Right cardiac atrium (tissue), 5 donors: ENCODE measurements at places on chromosomes 5 and 9.

- DNase-seq = no peak
Measured at GRCh38 chr9:136080716-136081112, 14.4 kb downstream of the NACC2 start.

DNA sequence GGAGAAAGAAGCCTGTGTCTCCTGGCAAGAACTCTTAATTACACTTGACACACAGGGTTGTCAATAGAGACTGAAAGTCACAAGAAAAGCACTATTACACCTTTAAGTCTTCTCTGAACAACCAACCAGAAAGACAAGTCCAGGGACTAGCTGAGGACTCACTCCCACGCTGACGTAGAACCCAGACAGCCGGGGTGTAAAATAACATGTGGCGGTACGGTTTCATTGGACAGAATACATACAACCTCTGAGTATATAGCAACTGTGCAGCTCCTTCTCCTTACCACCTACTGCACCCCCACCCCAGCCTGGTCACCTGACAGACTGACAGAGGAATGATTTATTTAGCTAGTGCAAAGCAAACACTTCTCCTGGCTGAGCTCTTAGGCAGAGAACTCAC is 103.4 kb upstream of the RASEF start:
- no peak for DNase-seq

DNA sequence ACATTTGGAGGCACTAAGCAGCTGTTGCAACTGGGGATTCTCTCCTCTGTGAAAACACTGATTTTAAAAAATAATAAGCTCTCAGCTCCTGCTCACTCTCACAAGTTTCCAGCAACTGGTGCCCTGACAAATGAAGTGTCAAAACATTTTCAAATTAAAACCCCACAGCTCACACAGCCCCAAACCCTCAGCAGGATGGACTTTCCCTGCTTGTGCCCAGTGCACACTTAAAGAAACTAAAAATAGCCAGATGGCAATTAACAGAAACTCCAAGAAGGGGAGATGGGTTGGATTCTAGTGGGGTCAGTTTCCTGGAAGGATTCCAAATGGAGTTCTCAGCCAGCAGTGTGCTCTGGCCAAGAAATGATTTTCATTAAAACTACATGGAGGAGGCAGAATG is 163.0 kb upstream of the PUM3 start:
- no peak for DNase-seq

GRCh38 chr5:2112173-2113025 is 229.7 kb upstream of the IRX4 start:
- DNase-seq = no peak

DNA sequence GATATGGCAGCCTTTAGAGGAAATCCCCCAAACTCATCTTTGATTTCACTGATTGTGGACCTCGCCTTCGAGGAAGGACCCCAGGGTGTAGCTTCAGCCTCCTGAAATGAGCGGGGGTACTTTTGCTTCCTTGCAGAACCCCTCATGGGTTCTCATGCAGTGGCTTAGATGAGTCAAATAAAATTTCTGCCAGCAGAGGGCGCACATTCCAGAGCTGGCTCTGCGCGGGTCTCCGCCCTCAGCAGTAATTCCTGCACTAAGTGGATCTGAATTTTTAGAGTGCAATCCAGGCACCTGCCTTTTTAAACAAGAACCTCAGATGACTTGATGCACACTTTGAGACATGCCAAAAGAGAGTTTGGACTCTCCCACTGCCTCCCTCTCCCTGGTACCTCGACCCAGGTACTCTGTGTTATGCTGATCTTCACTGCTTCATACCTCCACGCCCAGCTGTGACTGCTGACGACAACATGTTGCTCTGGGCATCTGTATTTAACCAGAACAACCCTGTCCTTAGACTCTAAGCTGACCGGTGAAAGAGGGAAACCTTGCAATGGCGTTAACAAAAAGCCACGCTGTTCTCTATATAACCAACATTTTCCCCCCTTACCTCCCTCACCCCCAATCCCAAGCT is 7.3 kb downstream of the EGFLAM start:
- peak; percentile 69 for DNase-seq

- no peak for DNase-seq
Measured at GRCh38 chr5:66161356-66161755, 17.3 kb downstream of the SREK1 start.

- no peak for DNase-seq
Measured at GRCh38 chr9:81609782-81610739, 79.3 kb downstream of the TLE1 start.

GRCh38 chr9:20941174-20941690 is 90.2 kb downstream of the HACD4 start:
- DNase-seq = peak; percentile 23

- DNase-seq = no peak
Measured at GRCh38 chr5:138053554-138053953, 20.7 kb upstream of the FAM13B start.

- DNase-seq = no peak
Measured at GRCh38 chr9:109781086-109781485, 1.1 kb downstream of the PALM2AKAP2 start.

- no peak for DNase-seq
Measured at GRCh38 chr5:103532086-103532734, 30.4 kb downstream of the NUDT12 start.

GRCh38 chr9:2583308-2584013 is 38.1 kb upstream of the VLDLR start:
- no peak for DNase-seq

DNA sequence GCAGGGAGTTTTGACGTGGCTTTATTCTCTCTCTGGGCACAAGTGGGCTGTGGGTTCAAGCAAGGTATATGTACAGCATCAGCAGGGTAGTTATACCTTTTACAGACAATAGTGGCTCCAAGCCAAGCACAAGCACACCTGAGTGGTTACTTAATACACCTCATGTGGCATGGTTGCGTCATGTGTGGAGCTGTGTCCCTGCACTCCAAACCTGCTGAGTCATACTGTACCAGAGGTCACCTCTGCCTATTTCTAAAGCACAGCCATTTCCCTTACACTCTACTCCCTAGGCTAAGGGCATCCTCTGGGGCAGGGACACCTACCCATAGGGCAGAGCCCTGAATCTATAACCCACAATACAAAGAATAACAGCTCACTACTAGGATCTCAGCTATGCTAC is 147.3 kb downstream of the OSTF1 start:
- no peak for DNase-seq

DNA sequence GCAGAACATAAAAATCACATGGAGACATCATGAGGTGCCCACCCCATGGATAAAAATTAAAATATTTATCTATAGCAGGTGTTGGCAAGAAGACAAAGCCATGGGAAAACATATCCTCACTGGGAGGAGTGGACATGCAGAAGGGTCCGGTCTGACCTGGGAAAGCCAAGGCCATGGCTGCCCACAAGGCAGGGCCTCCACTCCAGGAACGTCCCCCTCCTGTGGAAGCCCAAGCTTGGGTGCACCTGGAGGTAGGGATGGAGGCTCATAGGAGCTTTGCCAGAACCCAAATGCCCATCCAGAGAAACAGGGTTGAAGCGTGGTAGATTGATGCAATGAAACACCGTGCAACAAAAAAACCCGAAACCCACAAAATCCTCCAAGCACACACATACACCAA is 81.4 kb upstream of the COL5A1 start:
- no peak for DNase-seq

DNA sequence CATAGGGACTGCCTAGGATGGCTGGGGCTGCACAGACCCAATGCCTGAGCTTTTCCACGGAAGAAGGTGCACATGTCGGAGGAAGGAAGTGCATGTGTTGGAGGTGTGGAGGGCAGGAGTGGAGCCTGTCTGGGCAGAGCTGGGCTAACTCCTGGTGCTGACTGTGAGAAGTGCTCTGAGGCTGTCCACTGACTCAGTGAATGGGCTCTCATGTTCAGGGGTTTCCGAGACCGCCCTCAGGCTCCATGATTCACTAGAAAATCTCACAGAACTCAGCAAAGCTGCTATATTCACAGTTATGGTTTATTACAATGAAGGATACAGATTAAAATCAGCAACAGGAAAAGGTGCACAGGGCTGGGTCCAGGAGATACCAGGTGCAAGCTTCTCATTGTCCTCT is 37.2 kb downstream of the NTNG2 start:
- DNase-seq = no peak
